ENCODE measurements at places on chromosomes 2 and 18.

GRCh38 chr18:7622721-7623120 is 55.6 kb downstream of the PTPRM start:
- no peak for DNase-seq

DNA sequence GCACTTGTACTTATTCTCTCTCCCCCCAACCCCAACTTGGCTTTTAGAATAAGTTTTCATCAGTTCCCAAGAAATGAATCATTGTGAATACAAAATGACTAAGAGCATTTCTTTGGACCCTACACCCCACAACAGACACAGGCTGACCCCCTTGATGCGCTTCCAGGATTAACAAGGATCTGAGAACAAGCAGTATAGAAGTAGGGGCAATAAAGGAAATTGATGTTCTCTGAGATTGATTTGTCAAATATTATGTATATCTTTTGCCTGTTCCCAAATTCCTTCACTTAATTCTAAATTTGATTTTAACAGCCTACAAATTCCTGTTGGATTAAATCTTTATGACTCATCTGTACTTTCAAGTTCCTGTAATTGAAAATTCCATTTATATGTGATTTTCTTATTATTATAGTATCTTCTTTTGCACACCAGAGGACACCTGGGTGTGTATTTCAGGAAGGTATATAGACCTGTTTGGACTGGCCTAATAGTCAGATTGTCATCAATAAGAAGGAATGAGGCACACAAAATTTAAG is 10.2 kb upstream of the PTPN4 start:
- DNase-seq: no peak

DNA sequence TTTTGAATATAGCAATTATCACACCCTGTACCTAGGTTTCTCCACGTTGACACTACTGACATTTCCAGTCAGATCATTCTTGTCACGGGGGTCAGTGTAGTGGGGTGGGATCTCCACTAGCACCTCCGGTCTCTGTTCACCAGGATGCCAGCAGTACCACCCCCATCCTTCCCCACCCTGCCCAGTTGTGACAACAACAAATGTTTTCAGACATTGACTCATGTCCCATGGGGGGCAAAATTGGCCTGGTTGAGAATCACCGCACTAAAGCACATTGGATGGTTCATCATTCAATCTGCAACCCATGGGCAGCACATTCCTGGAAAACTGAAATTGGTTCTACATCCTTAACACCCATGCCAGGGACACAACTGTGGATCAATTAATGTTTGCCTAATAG is 32.3 kb downstream of the FEZ2 start:
- no peak for DNase-seq

DNA sequence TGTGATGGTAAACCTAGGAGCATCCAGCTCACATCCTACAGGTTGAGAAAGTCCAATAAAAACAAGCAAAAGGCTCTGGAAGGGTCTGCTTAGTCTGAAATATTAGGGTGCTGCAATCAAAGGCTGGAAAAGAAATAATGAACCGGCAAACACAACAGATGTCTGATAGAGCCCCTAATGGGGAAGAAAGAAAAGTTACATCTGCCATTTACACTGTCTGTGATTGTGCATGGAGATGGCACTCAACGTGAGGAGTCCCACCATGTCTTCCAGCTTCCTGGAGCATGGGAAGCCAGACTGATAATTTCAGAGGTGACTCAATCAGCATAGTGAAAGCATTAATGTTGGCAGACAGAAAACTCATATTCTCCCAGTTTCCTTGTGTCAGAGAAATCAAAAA is 307.8 kb downstream of the EPHA4 start:
- no peak for DNase-seq

DNA sequence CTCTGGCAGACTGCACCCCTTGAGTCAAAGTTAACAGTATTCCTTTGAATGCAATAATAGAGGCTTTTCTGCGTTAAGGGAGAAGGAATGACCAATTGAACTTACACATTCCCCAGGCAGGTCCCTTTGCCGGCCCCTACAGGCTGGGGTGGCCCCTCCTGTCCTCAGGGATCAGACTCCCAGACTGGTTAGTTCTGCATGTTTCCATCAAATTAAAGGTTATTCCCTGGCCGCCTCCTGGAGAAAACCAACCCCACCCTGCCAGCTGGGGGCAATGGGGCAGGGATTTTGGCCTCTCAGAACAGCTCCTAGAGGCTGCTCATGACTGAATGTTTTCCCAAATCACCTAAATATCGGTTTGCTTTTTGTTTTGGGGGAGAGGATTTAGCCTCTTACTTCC is 199.6 kb downstream of the MGAT5 start:
- no peak for DNase-seq

DNA sequence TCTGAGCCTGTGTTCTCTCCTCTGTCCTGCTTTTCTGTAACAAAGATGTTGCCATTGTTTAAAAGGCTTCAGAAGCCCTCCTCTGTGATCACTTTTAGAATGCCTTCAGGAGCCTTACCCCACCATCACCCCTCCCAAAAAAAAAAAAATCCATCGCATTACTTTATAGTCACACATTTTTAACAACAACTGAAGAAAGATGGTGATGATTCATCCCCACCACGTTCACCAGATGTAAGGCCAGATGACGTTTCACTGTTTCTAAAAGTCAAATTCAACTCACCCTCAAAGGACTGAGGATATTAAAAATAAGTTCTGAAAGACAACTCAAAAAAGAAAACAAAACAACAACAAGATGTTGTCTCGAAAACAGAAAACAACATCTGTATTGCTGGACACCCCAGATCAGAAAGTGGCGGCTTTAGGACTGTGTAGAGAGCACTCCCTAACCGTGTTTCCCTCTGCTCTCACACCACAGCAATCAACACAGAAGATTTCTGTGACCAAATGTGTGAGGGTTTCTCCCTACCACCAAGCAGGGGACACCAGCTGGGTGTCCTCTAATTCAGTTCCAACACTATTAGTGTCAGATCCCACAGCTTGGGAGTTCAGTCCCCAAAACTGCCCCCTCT is 61.9 kb upstream of the CREB1 start:
- DNase-seq: peak; percentile 68

DNA sequence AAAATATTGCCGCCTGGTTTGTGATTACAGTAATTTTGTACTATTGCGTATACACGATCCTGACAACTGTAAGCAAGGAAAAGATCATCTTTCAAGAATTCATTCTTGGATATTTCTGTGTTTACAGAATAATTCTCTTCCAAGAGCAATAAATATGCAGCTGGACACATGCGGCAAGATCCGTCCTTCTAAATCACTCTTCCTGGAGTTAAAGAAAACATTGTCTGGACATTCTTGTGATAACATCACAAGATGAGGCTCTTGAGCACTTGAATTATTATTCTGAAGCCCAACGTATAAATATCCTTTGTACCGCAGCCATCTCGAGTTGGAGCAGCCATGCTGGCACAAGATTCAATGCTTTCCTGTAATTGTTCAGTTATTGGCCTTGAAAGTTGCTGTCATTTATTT is 9.9 kb downstream of the FHL2 start:
- no peak for DNase-seq

- DNase-seq: peak; percentile 24
Measured at GRCh38 chr2:42314892-42315468, 46.0 kb downstream of the COX7A2L start.
